ENCODE measurements at places on chromosomes 2 and 18.

- no peak for DNase-seq
Observed at GRCh38 chr2:8458503-8459459, 223.1 kb upstream of the ID2 start.

GRCh38 chr2:239514754-239515530 is 114.1 kb upstream of the HDAC4 start:
- no peak for DNase-seq

GRCh38 chr2:157444641-157445040 is 752 bp upstream of the CYTIP start:
- DNase-seq: no peak

- no peak for DNase-seq
Observed at GRCh38 chr18:50022985-50023384, 172.0 kb downstream of the MYO5B start.

GRCh38 chr18:78911751-78912283 is 67.8 kb upstream of the SALL3 start:
- no peak for DNase-seq

DNA sequence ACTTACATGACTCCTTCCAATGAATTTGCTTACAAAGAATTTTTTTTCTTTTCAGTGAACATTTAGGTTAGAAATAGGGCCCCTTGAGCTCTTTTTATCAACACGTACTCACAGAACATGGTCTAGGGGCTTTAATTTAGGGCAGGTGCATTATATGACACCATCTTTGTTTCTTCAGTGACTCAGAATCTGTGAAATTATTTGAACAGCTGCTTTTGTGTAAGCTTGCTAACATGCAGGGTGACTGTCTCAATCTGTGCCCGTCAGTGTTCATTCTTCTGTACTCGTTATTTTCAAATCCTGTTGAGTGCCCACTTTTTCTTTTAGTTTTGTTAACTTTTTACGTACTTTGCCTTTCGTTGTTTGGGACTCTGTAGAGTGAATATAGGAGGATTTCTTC is 52.8 kb upstream of the CABYR start:
- DNase-seq: no peak

- DNase-seq: no peak
Observed at GRCh38 chr2:53442783-53443182, 324.8 kb upstream of the CHAC2 start.

DNA sequence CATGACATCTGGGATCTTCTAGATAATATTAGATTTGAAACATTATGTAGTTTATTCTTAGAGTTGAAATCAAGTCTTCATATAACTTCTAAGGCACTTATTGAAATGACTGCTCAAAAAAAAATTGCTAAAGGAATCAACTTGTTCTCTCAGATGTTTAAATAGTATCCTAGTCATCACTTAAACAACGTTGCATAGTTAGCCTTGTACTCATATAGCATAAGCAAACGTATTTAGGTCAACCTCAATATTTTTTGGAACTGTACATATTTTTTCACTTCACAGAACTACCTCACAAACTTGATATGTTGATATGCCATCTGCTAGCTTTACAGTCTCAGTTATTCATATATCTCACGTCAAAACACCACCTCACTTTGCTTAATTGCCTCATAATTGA is 47.1 kb upstream of the CREB1 start:
- DNase-seq: no peak

DNA sequence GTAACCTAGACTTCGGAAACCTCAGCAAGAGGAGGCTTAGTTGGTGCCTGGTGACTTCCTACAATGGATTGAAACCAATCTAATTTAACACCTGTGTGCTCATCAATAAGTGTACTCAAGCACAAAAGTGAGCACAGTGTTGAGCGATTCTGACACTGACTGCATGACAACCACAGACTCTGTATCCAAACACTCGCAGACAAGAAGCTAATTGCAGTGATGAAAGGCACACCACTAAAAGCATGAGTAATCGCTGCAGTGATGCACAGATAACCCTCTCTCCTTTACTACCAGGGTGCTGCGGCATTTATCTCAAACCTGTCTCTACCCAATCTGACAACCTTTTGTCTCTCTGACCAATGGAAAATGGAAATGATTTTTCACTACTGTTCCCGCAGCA is 168.1 kb downstream of the AFF3 start:
- DNase-seq: no peak

DNA sequence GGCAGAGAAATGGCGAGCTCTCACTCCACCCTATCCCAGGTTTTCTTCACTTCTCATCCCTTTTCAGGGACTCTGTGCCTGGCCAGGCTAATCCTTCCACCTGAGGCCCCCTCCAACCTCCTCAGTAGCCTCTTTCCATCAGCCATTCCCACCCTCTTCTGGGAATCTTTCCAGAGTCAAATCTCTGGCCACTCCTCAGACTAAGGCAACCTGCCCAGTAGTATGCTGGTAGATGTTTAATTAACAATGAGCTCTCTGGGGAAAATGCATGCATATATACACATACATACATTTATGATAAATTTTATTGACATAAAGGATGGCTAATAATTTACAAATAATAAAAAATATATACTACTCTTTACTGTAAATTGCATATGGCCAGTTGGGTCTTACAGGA is 11.4 kb upstream of the ASPRV1 start:
- no peak for DNase-seq

DNA sequence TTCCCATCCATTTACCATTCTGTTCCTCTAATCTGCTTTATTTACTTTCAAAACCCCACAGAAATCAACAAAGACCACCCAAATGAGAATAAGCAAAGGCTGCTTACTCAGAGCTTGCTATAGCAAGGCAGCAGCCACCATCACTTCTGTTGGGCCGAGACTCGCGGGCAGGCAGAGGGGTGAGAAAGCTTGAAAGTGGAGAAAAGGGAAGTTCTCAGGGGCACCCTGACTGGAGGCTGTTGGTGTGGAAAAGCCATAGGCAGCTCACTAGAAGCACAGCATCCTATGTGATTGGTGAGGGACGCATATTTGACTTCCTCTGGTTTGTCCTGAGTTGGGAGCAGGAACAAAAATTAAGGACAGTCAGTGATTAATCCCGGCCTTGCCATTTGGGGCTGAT is 269.7 kb upstream of the THSD7B start:
- DNase-seq: no peak

GRCh38 chr2:137947728-137948336 is 16.4 kb upstream of the HNMT start:
- DNase-seq: peak; percentile 31

- DNase-seq: no peak
Observed at GRCh38 chr2:36565712-36566111, 32.3 kb downstream of the FEZ2 start.

GRCh38 chr2:177548636-177549035 is 156.1 kb downstream of the AGPS start:
- no peak for DNase-seq

GRCh38 chr2:98014379-98014778 is 18.6 kb upstream of the TMEM131 start:
- no peak for DNase-seq

DNA sequence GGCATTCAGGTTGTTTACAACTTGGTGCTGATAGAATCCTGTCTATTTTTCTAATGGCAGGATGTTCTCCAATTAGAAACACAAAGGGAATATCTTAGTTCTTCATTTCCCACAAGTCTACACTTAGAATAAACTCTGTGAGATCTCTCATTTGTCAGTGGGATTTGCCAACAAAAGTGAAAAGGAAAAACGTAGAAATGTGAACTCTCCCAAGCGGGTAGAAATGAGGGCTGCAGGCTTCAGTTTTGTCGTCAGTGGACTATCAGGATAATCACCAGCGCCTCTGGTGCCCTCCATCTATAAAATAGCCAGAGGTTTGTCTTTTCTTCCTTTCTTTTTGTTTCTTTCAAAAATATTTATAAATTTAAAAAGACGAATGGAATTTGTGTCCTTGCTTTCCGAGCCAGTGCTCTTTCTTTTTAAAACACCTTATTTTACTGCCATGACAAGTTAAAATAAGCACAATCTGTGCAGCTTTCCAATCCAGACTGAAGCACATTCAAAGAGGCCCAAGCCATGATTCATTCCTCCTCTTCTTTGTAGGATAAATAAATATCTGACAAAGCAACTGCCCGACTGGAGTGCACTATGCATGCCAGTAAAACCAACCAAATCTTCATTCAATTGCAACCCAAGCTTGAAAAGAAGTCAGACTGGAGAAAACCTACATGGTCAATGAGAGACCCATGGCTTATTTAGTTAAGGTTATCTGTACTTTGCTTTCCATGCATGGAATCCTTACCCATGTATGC is 185.8 kb downstream of the ANKRD44 start:
- no peak for DNase-seq

- DNase-seq: no peak
Observed at GRCh38 chr2:24385366-24385765, 25.0 kb upstream of the ITSN2 start.

DNA sequence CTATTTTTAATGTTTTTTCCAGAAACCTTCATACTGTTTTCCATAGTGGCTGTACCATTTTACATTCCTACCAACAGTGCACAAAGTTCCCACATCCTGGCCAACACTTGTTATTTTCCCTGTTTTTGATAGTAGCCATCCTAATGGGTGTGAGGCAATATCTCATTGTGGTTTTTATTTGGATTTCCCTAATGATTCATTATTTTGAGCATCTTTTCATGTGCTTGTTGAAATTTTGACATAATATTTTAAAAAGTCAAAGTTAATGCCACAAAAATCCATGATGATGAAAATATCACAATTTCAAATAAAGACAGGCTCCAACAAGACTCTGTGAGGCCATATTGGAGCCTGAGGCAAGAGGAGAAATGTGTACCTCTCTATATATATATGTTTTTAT is 50.2 kb downstream of the VWA3B start:
- DNase-seq: no peak

DNA sequence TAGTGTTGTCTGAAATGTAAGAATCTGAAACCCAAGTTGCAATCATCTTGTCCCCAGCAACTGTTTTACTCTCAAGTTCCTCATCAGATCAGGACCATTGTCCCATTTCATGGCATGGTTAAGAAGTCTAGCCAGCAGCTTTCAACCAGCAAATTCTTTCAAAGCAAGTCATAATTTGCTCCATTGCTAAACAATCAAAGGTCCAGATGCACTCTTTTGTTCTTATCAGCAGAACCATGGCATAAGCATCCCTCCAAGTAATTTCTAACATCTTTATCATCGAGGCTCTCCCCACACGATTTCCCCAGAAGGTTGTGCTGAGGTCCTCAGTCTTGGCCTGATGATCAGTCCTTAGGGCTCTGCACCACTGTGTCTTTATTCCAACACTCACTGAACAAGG is 67.5 kb upstream of the APCDD1 start:
- no peak for DNase-seq

GRCh38 chr2:191218292-191218898 is 26.8 kb upstream of the MYO1B start:
- peak; percentile 52 for DNase-seq

DNA sequence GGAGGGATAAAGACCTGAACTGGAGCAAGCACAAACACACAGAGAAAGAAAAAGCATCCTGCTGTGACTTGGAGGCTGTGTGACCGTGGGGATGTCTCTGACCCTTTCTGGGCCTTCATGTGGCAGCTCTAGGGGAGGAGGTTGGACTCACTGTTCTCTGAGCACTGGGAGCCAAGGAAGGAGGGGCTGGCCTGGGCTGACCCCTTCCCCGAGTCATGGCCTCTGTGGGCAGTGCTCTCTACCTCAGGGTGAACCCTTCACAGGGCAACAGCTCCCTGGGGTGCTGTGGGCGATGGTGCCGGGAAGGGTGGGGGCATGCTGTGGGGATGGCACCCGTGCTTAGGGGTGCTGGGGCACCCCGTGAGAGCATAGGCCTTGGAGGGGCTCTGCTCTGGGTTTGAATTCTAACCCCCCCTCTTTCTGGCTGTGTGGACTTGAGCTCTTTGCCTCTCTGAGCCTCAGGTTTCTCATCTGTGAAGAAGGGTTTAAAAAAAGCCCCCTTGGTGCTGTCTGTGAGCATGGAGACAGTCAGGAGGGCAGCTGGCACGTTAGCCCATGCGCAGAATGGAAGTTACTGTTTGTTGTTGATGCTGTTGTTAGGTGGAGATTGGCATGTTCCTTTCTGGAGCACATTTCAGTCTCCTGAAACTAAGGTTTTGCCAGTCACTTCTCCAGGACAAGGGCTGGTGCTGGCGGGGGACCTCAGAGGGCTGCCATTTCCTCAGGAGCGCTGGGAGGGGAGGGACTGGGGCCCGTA is 700 bp downstream of the TOGARAM2 start:
- no peak for DNase-seq

DNA sequence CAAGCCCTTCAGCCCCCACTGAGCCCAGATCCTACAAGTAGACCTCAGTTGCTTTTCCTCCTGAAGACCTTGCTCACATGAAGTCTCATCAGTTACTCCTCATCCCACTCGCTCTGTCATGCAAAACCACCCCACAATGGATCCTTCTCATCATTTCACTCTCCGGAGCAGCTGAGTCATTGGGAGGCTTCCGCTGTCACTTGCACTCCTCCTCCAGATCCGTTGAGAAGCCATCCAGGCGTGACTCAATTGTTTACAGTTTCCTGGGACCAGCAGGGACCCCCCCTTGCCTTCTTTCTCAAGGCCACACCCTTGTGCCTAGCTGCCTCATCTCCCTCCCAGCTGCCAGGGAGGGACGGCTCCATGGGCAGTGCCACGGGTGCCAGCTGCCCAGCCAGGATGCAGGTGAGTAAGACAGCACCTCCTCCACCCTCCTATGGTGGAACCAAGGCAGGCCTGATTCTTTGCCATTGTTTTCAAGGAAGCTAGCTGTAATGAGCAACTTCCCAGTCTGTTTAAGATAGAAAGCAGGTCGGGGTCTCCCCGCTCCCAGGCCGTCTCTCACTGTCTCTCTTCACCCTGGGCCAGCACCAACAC is 16.3 kb downstream of the GPR55 start:
- DNase-seq: no peak

GRCh38 chr18:47968721-47969120 is 38.3 kb upstream of the SMAD2 start:
- no peak for DNase-seq

DNA sequence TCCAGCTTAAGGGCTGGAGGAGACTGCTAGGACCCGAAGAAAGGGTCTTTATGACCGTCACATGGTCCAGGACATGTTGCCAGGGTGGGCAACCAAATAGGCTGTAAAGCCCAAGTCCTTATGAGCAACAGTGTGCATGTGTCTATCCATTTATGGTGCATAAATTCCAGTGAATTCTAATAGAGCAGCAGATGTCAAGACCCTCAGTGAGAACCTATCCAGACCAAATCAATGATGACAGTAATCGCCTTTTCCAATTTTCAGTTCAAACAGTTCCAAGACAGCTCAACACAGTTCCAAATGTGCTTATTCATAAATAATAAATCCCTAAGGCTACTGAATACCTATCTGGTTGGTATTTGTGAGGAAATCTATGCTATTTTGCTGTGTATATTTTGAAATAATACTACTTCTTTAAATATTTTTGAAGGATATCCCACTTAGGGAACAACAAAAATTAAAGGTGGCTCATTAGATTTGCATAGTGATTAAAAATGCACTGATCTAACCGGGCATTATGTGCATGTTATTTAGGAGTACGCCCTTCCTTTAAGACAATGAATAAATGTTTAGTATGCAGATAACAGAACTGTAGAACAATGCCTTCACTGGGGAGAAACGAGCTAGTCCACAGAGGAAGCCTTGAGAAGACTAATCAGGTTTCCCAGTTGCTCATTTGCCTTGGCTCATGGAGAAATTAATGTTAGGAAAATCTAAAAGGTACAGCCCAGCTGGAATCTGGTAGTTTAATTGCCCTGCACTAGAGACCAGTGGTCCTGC is 519.5 kb upstream of the CHAC2 start:
- no peak for DNase-seq
